ENCODE measurements at places on chromosomes 2 and 18. TPM values are rescaled to one million over a fixed set of nuclear protein-coding genes. Genes with fewer than 3 reads are reported as not detected.
A peak's percentile ranks its signal among the peaks of the same experiment; 100 is the strongest.

Gene SERPINB10
- not detected for total RNA-seq

Gene SLC14A1
- total RNA-seq, result not detected

Gene IL36B
- not detected for total RNA-seq

- no peak for DNase-seq
Observed at GRCh38 chr2:193783681-193784080, 1588.9 kb upstream of the TMEFF2 start.

DNA sequence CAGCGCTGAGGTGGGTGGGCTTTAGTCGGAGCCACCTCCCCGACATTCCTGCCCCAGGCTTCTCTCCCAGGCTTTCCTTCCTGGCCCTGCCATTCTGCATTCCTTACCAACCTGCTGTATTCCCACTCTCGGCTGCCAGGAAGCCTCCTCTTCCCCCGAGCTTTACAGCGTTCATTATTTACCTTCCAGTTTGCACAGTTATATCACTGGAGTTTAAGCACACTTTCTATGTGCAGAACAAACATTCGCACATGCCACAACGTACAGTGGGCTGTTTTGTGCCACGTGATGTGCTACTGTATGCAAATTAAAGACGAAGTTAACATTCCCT lies 246.3 kb downstream of the SOX11 start:
- no peak for DNase-seq

- DNase-seq, result no peak
Observed at GRCh38 chr2:74873012-74873665, 39.2 kb downstream of the HK2 start.

- no peak for DNase-seq
Observed at GRCh38 chr18:38453880-38454279, 888.3 kb upstream of the CELF4 start.

DNA sequence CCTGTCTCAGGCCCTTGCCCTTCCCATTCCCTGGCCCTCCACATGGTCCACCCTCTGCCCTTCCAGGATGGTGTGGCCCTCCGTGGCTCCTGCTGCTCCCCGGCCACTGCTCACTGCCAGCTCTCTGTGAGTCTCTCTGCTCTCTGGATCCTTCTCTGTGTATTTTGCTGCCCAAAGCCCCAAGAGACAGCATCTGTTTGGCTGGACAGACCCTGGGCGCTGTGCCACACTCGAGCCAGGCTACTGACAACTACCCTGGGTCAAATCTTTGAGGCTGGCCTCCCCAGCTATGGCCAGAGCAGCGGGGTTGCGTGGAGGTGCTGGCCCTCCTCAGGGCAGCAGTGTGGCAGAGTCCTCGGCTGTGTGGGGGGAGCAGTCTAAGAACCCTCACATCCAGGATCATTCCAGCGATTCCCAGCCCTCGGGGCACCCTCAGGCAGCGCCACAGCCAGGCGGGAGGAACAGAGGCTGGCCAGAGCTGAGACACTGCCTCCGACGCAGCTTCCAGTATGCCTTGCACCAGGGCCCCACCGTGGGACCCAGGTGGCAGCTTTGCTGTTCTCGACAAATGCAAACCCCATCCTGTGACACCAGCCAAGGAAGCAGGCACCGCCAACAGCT lies 139.4 kb upstream of the GLI2 start:
- no peak for DNase-seq

- DNase-seq, result peak; percentile 22
Observed at GRCh38 chr2:203280428-203281064, 41.7 kb downstream of the CYP20A1 start.

- no peak for DNase-seq
Observed at GRCh38 chr2:62056341-62056740, 139.6 kb upstream of the B3GNT2 start.

DNA sequence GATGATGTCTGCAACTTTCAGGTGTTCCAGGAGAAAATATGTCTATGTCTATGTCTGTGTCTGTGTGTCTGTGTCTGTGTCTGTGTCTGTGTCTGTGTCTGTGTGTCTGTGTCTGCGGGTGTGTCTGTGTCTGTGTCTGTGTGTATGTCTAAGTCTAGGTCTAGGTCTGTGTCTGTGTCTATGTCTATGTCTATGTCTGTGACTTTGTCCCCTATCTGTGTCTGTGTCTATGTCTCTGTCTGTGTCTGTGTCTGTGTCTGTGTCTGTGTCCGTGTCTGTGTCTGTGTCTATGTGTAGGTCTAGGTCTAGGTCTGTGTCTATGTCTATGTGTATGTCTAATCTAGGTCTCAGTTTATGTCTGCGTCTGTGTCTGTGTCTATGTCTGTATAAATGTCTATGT lies 10.5 kb downstream of the IL1R2 start:
- no peak for DNase-seq

DNA sequence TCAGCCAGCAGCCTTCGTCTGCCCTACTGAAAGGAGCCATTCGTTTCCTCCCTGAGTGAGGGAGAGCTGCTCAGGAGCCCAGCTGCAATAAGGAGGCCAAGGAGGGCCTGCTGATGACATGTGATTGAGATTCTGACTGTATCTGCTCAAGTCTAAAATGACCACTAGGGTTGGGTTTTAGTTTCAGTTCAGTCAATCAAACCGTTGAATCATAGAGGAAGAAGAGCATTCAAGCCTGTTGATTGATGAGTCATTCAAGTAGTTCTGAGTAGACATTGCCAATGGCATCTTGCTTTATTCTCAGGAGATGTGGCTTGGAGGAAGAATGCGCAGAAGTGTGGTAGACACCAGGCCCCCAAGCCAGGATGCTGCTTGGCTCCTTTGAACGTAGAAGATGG lies 19.9 kb upstream of the BCL2L11 start:
- DNase-seq, result no peak

DNA sequence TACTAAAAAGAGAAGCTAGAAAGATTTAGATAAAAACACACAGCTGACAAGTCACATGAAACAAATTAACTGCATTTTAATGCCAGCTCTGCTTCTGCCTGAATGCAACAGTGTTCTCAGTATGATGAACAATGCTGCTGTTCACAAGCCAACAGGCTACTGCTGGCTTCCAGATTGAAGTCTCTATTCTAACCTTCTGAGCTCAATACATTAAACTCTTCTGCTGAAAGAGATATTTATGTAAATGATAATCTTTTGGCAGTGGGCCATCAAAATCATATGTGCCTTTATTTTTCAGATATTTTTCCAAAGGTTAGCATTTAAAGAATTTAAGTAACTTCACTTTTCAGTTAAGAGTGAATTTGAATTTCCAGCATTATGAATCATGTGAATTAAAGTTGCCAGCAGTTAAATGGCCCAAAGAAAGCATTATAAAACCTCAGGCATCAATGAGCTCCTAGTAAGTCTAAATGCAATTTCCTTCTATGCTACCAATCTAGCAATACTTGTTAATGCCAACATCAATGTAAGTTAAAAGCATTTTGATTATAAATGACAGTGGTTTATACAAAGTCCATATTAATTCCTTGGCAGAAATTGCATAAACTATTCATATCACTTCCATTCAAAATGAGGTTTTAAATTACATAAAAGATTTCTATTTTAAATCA lies 72.4 kb downstream of the ID2 start:
- DNase-seq, result no peak

DNA sequence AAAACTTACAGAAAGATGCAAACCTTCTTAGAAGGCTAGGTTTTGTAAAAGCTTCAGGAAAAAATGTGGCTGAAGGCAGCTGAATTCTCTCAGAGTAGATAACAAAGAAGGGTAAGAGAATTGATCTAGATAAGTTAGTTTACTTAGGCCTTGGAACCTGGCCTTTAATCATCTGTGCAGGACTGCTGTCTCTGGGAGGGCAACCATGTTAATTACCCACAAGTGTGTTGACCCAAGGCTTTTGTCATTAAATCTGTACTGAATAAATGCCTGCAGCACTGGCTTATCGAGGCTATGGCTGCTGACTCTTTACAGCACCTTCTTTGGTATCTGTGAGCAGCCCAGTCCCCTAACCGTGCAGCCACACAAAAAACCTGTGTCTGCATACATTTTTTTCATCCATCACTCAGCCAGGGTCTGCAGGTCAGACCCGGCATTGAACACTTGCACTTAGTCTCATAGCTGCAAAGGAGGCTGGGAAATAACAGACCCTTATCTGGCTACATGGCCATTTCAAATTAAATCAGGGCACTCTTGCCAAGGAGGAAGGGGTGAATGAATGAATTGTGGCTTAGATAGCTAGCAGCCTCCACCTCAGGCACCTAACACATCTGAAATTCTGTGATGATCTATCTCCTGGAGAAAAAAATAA lies 120.2 kb upstream of the MSH2 start:
- no peak for DNase-seq

GRCh38 chr18:67232991-67233390 lies 283.5 kb downstream of the DSEL start:
- DNase-seq, result no peak

DNA sequence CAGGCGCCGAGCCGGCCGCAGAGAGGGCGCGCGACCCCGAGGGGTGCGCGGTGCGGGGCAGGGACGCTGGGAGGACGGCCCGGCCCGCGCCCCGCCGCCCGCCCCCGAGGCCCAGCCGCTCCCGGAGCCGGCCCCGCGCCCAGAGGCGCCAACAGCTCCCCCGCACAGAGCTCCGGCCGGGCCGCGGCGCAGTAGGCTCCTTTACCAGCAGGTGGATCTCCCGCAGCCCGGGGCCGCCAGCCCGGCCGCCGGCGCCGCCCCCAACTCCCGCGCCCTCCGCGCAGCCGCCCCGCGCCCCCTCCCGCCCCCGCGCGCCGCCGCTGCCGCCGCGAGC lies 258 bp downstream of the MGAT4A start:
- no peak for DNase-seq

- DNase-seq, result no peak
Observed at GRCh38 chr2:151975460-151976414, 123.1 kb downstream of the CACNB4 start.

DNA sequence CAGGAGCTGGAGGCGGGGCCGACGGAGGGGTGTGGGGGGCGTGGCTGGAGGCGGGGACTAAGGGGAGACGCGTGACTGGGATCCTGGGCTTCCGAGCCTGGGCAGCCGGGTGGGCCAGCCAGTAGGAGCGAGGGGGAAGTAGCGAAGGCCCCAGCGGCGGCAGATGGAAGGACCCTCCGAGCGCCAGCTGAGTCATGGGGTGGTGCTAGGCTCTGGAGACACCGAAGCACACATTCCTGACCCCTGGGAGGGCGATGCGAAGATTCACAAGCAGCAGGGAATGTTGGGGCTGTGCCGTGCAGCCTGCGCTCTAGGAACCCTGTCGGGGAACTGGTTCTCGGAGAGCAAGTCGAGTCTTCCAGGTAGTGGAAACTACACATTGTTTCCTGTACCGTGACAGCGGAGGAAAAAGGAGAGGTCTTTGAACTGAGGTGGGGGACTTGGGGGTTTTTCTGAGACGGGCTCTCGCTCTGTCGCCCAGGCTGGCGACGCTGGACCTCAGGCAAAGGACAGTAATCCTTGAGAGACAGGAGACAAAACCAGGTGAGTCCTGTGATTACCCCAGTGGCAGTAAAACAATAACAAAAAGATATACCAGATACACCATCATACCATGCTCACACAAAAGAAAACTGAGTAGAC lies 650 bp upstream of the AFG3L2 start:
- DNase-seq, result no peak

GRCh38 chr18:11860594-11861450 lies 9.6 kb downstream of the CHMP1B start:
- no peak for DNase-seq
